Putamen (tissue), 1 donor: ENCODE measurements at places on chromosomes 6 and 20.

- DNase-seq, result no peak
Observed at GRCh38 chr6:23089981-23090380, 520.6 kb downstream of the HDGFL1 start.

- no peak for DNase-seq
Observed at GRCh38 chr6:52640170-52640569, 30.7 kb upstream of the TMEM14A start.

GRCh38 chr6:146550911-146551310, 7.3 kb downstream of the RAB32 start:
- no peak for DNase-seq

DNA sequence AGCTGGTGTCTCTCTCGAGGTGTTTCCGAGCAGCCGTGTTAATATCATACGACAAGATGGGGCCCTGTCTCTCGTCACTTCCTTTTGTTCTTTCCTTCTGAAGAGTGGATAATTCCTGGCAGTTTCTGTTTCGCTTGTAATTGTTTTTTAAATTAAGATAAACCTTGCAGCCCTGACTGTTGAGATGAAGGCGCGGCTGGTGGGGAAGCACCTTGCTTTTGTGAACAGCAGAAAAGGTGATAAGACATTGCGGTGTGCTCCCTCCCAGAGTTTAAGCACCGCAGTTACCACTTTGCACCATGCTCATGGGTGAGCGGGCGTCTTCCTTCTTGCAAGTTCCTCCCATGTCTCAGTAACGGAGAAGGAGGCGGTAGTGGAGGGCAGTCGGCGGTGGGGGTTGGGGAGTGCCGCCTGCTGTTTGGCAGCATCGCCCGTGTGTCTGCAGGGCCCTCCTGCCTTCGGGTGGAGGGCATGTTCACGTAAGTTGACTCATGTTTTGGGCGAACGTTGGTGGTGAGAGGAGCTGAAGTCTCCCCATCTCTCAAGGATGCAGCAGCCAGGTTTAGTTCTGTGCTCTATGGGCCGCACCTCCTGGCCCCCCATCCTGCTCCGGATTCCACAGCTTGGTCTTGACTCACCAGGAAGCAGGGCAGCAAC, 345.9 kb downstream of the TAF4 start:
- DNase-seq, result no peak

GRCh38 chr6:2157441-2158127, 87.8 kb downstream of the GMDS start:
- no peak for DNase-seq

- peak; percentile 30 for DNase-seq
Observed at GRCh38 chr6:34601706-34602105, 45.6 kb upstream of the SPDEF start.

DNA sequence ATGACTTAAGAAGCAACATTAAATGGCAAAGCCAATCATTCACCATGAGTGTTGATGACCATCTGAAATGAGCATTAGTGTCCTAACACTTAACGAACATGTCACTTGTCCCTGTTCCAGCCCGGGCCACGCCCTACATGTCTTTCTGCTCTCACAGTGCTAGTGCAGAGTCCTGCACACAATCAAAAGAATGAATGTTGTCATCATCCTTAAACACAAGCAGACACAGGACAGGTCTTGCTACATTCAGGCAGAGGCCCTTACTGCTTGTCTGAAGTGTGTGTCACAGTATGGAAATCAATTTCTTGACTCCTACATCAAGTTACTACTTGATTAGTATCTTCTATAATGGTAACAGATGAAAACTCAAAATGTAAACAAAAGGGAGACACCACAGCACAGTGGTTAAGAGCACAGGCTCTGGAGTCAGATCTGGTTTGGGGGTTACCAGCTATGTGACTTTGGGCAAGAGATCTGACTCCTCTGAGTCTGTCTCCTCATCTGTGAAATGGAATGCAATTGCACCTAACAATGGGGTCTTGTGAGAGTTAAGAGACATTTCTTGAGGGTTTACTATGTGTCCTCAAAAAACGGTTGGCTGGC, 17.4 kb downstream of the UBE2V1 start:
- DNase-seq, result no peak

- DNase-seq, result no peak
Observed at GRCh38 chr20:11553603-11554002, 364.1 kb upstream of the BTBD3 start.

- no peak for DNase-seq
Observed at GRCh38 chr20:59289994-59290393, 10.4 kb upstream of the EDN3 start.

- peak; percentile 90 for DNase-seq
Observed at GRCh38 chr6:17866876-17867444, 120.5 kb downstream of the KIF13A start.

DNA sequence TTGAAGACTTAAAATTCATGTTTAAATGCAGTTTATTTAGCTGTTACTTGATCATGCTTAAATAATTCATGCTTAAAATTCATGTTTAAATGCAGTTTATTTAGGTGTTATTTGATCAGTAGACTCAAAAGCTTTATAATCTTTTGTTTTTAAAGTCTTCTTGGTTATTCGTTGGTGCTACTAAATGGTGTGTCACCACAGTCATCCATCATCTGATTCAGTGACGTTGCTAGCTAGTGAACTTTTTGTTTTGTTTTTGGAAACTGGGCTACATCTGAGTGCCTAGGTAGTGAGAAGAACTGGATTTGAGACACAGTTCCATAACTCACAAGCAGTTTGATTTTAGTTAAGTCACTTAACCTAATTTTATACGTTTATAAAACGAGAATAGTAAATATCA, 20.9 kb downstream of the SCAF8 start:
- no peak for DNase-seq

DNA sequence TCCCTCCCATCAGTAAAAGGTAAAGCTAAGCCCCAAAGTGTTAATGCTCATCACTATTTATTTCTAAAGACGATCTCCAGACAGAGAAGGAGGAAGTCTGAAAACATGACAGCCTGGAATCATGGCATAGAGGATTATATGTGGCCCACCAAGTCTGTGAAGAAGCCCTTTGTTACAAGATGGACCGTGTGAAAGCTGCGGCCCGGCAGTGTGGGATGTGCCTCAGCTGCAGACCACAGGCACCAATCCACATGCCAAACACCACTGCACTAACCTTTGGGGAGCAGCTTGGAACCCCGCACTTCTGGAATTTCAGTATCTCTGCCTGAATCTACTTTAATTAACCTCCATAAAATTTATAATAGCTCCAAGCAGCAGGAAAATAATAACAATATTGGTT, 90.4 kb downstream of the SLC23A2 start:
- DNase-seq, result no peak

- DNase-seq, result no peak
Observed at GRCh38 chr6:160161647-160161986, 40.0 kb downstream of the SLC22A1 start.

DNA sequence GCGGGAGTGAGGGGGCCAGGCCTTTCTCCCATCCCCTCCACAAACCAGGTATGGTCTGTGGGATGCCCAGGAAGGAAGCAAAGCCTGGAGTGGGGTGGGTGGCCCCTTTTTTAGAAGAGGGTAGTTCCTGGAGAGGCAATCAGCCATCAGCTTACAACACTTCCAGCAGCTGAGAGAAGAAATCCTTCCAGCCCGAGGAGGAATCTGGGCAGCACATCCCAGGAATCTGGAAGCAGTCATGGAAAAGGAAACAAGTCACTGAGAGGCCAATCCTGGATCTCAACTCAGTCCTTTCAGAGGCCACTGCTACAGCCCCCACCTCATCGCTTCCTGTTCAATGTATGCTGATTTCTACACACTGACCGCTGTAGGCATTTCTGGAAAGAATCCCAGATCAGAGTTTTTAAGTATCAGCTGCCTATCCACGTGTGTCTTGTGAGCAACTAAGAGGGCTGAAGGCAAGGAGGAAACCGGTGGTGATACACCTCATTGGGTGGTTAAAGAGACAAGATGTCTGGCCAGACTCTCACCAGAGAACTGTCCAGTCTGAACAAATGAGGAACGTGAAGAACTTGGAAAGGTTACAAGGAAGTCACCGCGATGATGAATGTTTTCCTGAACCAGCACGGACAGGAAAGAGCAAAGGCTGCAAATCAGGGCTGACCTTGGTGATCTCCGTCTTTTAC, 92.9 kb upstream of the SHLD1 start:
- DNase-seq, result peak; percentile 30

DNA sequence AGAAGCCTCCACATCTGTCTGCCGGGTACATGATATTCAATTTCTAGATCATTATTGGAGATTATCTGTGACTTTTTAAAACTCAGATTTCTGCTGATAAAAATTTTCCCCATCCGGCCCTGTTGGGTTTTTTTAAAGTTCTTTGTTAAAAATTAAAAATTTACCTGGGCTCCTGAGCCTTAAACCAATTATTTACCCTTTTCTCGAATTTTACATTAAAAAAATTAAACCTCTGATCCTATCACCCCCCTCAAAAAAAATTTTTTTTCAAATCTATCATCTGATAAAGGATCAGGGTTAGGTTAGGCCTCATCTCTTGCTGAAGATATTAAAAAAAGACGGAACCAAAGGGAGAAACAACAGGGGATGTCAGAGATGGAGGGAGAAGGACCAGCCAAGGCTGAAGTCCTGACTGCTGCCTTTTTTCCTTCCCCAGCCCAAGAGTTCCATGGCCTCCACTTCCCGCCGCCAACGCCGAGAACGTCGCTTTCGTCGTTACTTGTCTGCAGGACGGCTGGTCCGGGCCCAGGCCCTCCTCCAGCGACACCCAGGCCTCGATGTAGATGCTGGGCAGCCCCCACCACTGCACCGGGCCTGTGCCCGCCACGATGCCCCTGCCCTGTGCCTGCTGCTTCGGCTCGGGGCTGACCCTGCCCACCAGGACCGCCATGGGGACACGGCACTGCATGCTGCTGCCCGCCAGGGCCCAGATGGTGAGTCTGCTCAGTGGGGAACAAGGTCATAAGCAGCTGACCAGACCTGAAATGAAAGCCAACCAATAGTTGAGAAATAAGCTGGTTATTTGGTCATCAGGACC, 527 bp downstream of the NFKBIL1 start:
- DNase-seq, result no peak

DNA sequence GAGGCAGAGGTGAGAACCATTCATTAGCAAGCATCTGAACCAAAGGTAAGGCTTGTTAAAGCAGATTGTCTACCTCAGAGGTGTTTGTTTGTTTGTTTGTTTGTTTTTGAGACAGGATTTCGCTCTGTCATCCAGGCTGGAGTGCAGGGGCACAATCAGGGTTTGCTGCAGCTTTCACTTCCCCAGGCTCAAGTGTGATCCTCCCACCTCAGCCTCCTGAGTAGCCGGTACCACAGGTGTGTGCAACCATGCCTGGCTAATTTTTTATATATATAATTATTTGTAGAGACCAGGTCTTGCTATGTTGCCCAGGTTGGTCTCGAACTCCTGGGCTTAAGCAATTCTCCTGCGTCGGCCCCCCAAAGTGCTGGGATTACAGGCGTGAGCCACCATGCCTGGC, 17.2 kb downstream of the CYP39A1 start:
- no peak for DNase-seq

DNA sequence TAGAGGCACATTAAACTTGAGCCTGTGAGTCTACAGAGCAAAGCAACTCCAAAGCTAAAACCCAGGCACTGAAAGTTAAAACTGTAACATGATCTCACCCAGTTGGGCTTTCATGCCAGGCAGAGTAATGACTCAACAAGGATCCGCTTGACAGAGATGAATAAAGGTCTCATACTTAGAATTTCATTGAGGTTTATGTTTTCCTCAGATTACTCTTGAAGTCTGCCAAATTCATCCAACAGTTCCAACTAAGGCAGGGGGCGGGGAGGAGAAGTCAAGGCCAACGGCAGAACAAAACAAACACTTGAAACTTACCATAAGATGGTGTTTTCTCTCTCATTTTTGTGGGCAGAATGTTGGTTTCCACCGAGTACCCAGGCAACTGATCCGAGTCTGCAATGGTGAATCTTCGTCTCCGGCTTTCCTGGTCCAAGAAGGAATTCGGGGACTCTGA, 54.0 kb upstream of the IPCEF1 start:
- peak; percentile 42 for DNase-seq

- peak; percentile 62 for DNase-seq
Observed at GRCh38 chr6:113182370-113183141, 674.6 kb upstream of the MARCKS start.

GRCh38 chr20:36493051-36493800, 48.1 kb upstream of the MYL9 start:
- DNase-seq, result no peak

DNA sequence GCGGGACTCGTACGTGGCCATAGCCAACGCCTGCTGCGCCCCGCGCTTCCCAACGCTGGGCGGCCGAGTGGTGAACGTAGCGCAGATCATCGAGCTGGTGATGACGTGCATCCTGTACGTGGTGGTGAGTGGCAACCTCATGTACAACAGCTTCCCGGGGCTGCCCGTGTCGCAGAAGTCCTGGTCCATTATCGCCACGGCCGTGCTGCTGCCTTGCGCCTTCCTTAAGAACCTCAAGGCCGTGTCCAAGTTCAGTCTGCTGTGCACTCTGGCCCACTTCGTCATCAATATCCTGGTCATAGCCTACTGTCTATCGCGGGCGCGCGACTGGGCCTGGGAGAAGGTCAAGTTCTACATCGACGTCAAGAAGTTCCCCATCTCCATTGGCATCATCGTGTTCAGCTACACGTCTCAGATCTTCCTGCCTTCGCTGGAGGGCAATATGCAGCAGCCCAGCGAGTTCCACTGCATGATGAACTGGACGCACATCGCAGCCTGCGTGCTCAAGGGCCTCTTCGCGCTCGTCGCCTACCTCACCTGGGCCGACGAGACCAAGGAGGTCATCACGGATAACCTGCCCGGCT, 3.4 kb downstream of the SLC32A1 start:
- no peak for DNase-seq

GRCh38 chr6:16907991-16908390, 146.7 kb upstream of the ATXN1 start:
- no peak for DNase-seq

GRCh38 chr6:136338486-136338885, 48.8 kb upstream of the BCLAF1 start:
- DNase-seq, result no peak

DNA sequence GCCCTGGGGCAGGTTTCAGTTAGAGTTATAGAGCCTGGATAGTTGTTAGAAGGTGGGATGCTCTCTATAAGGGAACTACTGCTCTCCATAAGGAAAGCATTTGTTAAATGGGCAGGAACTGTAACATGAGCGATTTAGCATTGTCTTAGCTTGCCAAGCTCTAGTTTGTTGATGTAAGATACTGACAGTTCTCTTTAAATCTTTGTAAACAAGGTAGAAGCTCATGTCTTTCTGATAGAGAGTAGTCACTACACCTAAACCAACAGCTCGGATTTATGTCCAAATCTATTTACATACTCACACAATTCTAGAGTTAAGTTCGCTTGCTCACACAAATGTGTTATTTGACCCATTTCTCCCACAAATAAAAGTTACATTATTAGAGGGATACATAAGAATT, 87.3 kb downstream of the PLCB1 start:
- no peak for DNase-seq

GRCh38 chr6:68144667-68145066, 490.4 kb upstream of the ADGRB3 start:
- DNase-seq, result no peak
